ENCODE measurements at places on chromosomes 7 and 10.
A peak's percentile ranks its signal among the peaks of the same experiment; 100 is the strongest.

DNA sequence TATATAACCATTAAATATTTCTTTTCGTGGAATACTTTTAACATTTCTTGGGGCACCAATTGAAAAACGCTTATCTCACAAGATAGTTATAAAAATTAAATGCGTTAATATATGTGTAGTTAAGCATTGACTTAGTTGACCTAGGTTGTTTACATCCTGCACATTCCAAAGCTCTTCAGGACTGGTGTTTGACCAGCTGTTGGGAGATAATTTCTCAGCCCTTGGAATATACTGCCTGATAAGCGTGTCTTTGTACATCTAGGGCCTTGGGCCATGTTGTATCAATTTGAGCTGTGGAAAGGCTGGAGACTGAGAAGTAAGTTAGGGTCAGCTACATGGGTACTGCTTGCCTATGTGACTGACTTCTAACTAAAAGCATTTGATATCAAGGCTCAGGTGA, 90.0 kb upstream of the AOAH start:
- H3K4me3 ChIP-seq: no peak overlapping the region
- no peak for DNase-seq
- H3K4me1 ChIP-seq: no peaks in the 10 kb centered on the region
- H3K27me3 ChIP-seq: no peaks in the 10 kb centered on the region

DNA sequence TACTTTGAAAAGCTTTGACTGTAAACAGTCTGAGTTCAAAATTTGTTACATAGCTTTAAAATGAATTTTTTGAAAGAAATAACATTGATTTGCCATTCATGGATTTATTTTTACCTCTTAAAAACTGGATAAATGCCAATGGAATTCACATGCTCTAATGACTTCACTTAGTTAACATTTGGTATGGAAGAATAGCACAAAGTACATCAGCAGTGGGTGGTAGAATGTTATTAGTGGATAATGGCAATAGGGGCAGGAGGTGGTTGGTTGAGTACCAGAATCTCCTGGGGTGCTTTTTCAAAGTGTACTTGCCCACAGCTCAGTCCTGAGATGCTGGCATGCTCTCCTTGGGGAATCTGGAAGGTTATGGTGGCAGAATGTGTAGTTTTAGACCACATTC, 4.7 kb downstream of the PPP1R9A start:
- no peak overlapping the region for H3K27ac ChIP-seq
- no peaks in the 10 kb centered on the region for H3K36me3 ChIP-seq

DNA sequence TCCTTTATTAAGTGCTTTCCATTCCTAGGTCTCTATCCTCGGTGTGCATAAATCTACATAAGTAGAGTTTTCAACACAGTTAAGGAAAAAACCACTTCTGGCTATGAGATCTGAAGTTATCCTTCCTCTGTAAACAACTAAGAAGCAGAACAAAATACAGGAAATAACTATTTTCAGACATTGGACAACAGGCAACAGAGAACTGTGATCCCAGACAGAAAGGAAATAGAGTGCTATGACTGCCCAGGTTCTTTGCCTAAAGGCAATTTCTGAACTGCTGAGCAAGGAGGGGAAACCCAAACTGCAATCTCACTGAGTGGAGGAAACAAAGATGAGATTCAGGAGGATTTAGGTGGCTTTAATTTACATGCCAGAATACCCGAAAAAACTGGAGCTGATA, 285.4 kb downstream of the SNX13 start:
- no peaks in the 10 kb centered on the region for H3K4me1 ChIP-seq
- H3K27ac ChIP-seq: no peak overlapping the region
- no peak overlapping the region for H3K4me3 ChIP-seq
- peak; percentile 20 for DNase-seq

DNA sequence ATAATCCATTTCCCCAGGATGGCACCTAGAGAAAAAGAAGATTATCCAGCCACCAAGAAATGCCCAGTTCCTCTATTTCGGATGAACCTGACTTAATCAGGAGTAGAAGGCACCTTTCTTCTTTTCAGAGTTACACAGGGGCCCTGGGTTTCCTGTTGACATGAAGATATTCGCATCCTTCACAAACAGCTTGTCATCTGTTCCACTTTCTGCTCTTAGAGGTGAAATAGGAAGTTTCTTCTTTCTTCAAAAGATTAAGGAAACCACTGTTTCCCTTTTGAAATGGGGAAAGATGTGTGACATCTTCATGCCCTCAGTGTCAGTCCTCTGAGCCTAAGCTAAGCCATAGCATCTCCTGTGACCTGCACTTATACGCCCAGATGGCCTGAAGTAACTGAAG, 39.1 kb upstream of the RAB18 start:
- no peak overlapping the region for H3K4me3 ChIP-seq
- H3K36me3 ChIP-seq: no peaks in the 10 kb centered on the region
- H3K27me3 ChIP-seq: peaks cover 3% of the 10 kb centered on the region
- H3K4me1 ChIP-seq: no peaks in the 10 kb centered on the region
- no peak for DNase-seq
- H3K27ac ChIP-seq: no peak overlapping the region

DNA sequence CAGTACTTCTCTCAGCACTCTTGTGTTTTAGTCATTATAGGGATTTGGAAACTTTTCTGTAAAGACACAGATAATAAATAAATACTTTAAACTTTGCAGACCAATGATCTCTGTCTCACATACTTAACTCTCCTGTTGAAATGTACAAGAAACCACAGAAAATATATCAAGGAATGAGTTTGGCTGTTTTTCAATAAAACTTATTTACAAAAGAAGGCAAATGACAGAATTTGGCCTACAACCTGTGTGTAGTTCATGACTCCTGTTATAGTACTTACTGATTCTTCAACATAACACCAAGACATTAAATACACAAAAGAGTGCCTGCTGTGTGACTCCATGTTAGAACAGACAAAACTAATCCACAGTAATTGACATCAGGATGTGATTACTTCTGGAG, 510.0 kb upstream of the PHF14 start:
- H3K27me3 ChIP-seq: no peaks in the 10 kb centered on the region
- no peaks in the 10 kb centered on the region for H3K36me3 ChIP-seq
- H3K4me3 ChIP-seq: no peak overlapping the region
- no peak for DNase-seq
- no peak overlapping the region for H3K27ac ChIP-seq

DNA sequence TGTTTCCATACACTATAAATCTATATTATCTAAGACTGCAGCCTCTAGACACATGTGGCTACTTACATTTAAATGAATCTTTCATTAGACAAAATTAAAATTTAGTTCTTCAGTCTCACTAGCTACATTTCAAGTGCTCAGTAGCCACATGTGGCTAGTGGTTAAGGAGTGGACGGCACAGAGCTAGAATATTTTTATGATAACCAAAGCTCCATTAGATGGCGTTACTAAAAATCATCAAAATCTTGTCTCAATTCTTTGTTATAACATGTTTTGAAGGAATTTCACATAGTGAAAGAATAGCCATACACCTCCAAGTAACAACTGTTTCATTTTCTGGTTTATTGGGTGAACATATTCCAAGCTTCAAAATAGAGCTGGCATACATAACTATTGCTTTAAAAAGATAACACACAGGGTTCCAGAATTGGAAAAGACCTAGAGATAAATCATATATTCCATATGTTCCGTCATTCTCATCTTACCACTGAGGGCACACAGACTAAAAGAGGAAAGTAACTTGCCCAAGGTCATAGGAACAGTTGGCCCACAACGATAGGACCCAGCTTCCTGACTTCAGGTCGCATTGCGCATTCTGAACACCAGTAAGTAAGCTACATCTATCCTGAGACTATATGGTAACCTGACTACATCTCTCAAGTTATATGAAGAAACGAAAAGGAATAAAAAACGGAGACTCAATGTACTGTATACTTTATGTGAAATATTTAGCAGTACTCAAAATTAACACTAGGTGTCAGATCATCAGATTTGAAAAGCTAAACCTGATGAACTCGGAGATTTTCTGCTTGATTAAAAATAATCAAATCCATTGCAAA, 66.6 kb downstream of the CAV1 start:
- peaks cover 40% of the 10 kb centered on the region for H3K4me1 ChIP-seq
- H3K27ac ChIP-seq: peak overlapping the region; percentile 57
- peak; percentile 76 for DNase-seq
- no peak overlapping the region for H3K4me3 ChIP-seq
- no peaks in the 10 kb centered on the region for H3K27me3 ChIP-seq

GRCh38 chr10:78196964-78197363, 163.3 kb downstream of the RPS24 start:
- H3K4me3 ChIP-seq: no peak overlapping the region
- no peaks in the 10 kb centered on the region for H3K4me1 ChIP-seq
- no peak overlapping the region for H3K27ac ChIP-seq
- no peaks in the 10 kb centered on the region for H3K36me3 ChIP-seq

Measured in endothelial cell of umbilical vein (primary cell).